BJ (cell line): ENCODE measurements at places on chromosomes 5 and 9.

GRCh38 chr5:77356740-77357139, 135.4 kb downstream of the WDR41 start:
- peak; percentile 70 for DNase-seq

DNA sequence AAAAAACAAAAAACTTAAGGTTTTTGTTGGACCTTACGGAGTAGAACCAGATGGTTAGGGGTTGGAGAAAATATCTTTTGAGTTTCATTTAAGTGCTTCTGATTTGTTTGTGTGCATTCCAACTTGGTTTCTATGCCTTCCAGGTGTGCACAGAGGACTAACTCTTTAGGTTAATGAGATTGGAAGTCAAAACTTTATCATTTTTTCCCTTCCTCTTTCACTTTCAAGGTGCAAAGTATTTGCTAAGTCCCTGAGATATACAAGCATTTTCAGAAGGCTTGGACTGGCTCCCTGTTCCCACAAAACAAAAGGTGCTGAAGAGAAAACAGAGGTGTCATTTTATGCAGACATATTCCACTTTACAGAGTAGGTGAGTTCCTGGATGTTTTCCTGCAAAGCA, 30.3 kb upstream of the CER1 start:
- DNase-seq = no peak

DNA sequence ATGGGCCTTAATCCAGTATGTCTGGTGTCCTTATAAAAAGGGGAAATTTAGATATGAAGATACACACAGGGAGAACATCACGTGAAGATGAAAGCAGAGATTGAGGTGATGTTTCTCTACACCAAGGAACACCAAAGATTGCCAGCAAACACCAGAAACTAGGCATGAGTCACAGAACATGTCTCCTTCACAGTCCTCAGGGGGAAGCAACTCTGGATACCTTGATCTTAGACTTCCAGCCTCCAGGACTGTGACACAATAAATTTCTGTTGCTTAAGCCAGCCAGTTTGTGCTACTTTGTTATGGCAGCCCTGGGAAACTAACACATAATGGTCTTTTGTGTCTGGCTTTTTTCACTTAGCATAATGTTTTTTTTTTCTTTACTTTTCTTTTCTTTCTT, 41.2 kb upstream of the STRBP start:
- DNase-seq = no peak

DNA sequence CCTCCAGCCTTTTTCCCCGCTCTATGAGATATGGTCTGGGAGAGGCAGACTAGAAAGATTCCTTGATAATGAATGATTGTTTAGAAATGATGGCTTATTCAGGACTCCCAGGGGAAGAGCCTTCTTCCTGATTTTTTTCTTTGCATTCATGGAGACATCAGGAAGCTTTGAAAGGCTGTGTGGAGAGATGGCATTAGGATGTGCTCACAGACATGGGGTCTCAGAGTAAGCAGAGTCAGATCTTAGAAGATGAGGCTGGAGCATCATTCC, 37.1 kb downstream of the PPARGC1B start:
- no peak for DNase-seq

GRCh38 chr9:135156525-135157510, 69.3 kb downstream of the OLFM1 start:
- DNase-seq = no peak

DNA sequence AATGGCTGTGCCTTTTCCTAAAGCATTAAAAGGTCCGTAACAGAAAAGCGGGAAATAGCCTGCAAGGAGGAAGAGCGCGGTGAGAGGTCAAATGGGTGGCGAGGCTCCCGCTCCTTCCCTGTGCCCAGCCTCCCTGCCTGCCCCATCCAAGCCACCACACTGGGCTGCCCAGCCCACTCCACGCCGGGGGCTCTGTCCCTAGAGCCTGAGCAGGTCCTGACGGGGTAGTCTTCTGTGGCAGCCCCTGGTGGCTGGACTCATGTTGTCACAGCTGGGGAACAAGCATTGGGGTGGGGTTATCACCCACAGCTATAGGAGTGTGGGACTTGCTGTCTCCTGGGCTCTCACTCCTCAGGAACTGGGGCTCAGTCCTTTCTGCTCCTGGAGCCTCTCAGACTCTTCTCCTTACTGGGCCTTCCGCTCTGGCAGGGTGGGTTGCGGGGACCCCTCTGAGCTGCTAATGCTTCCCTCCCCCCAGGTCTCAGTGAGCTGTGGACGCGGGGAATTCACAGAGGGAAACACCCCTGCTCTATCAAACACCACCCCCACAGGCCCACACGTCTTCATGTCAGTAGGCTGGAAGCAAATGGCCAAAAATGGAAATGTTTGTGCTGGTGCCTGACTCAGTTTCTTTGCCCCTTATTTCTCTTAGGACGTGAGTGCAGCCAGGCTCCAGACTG, 152.4 kb upstream of the PHYKPL start:
- DNase-seq = no peak

- no peak for DNase-seq
Measured at GRCh38 chr5:160088805-160089204, 30.4 kb downstream of the PWWP2A start.

GRCh38 chr9:16075696-16076095, 522.9 kb downstream of the CCDC171 start:
- no peak for DNase-seq

DNA sequence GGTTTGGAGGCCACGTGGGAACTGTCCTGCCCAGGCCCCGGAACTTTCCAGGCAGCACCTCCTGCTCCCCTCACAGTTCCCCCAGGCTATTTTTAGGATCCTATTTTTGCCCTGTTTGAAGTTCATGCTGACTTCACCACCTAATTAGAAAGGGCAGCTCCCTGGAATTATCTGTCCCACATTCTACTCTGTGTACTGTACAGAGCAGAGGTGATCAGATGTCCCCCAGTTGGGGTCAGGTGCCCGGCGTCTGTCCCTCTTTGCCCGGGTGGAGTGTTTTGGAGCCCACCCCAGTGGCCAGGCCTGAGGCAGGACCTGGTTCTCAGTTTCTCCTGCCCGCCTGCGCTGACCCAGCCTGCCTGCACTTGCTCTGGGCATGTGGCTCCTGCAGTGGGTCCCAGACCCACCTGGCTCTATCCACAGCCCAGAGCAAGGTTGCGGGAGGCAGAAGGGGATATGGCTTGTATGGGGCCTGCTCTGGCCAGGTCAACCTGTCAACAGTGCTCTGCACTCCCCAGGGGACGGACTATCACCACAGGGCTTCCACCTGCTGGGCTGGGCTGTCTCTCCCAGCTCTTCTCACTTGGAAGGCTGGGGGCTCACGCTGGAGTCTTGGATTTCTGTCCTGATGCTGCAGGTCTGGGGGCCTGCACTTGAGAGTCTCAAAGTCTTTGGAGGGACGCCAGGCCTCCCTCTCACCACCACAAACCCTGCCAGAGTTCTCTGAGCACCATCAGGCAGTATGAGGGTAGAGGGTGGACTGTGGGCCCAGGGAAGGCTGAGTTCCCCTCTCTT, 268.3 kb downstream of the GADD45G start:
- no peak for DNase-seq

GRCh38 chr5:72013766-72014624, 93.3 kb upstream of the MAP1B start:
- DNase-seq = no peak

DNA sequence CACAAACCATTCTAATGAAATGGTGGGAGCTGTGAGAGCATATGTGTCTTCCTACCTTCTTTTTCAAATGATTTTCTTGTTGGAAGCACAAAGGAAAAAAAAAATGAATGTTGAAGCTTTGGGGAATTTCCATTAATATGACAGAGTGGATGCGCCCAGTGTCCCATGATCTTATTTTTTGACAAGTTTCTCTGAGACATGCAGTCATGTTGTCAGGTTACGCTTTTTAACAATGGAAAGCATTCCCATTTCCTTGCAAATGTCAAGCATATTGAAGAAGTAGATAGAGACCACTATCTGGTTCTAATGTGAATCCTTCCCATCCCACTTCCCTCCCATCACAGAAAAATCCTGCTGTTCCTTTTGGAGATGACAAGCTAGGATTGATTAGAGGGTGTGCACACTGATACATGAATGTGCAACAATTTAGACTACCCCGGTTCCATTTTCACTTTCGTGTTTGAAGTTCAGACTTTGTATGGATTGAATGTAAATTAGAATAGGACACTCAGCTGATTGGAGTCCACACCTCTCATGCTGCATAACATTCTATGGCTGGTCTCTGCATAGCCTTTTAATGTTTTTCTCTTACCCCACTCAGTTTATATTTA, 919.4 kb downstream of the TLE4 start:
- DNase-seq = no peak

DNA sequence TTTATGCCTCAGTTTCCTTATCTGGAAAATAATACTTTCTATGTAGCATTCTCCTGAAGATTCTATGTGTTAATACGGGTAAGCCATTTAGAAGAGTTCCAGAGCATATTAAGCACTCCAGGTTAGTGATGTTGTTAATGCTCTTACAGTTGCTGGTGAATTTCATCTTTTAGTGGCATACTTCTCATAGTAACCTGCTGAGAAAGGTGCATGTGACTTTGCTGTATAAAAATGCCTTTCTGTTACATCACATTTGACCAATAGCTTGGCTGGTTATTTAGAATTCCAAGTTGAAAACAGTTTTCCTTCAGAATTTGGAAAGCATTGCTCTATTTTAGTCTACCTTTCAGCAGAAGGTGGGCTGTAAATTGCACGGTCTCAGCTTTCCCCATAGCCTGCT, 27.2 kb downstream of the GCNT1 start:
- DNase-seq = peak; percentile 4

DNA sequence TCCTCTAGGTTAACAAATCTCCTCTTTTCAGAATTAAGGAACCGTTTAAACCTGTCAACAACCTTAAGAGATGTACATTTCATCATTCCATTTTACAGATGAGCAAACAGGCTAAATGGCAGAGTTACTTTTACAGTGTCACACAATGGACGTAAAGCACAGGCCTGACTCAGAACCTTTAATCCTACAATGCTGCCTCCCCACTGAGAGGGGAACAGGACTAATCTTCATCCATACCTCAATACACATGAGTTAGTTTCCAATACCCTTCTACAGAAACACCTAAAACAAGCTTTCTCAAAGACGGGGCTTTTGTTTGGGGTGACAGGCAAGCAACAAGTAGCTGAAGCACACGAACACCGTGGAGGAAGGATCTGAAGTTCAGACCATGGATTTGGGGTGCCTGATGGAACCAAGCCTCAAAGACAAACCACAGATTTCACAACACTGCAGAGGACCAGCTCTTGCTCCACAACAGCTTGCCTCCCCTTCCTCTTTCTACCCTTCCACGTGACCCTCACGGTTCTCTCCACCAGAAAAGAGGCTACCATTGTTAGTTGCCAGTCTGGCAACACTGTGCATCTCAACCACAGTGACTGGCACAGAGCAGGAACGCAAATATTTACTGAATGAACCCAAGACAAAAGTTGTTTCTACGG, 1.8 kb downstream of the RNF130 start:
- DNase-seq = no peak

DNA sequence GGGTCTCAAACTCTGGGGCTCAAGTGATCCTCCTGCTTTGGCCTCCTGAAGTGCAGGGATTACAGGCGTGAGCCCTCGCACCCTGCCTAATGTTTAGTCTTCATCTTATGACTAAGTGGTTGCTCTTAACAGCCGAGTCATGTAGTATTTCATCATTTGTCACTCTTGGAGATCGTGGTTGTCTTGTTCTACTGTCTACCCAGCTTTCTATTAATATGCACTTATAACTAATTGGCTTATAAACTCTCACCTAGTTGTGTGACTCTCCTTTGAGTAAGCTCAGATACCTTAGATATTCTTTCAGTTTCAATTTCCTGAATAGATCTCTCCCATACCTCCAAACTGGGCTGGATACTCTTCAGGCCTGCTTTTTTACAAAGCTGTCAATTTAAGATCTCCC, 19.9 kb downstream of the SLC44A1 start:
- no peak for DNase-seq

DNA sequence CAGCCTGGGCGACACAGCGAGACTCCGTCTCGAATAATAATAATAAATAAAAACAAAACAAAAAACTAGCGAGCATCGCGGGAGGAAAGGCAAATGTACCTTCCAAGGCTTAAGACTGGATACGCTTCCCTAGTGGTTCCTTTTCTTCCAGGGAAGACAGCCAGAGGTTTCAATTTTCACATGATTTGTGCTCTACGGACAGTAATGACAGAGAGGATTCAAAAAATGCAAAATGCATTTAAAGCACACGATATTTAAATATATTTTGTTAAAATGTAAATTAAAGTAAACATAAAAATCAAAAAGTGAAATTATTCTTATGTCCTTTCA, 4.3 kb upstream of the TRIM41 start:
- no peak for DNase-seq
